ENCODE measurements at places on chromosomes 16 and 17.
A peak's percentile ranks its signal among the peaks of the same experiment; 100 is the strongest.

DNA sequence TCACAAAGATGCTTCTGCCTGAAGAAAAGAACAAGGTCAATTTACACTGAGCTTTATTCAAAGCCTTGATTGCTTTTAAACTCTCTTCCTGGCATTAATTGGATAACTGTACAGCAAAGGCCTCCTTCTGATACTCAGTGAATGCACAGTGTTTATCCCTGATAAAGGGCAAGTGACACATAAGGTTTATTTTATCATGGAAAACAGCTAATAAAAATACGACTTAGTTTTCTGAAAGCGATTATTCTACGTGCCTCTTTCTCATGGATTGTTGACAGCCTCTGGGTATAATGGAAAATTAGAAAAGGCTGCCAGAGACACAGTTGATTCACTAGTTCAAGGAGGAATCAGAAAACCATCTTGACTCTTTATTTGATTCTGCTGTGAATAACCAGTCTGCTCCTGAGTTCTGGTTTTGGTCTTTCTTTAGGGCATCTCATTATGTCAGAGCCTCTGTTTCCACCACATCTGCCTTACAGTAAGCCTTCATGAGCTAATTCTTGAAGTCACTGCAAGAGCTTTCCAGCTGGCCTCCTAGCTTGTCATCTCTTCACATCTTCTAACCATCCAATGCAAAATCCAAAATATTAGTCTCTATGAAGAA lies 212.9 kb downstream of the CNTNAP4 start:
- no peak for DNase-seq

- no peak for DNase-seq
These were observed 313.0 kb upstream of the GOT2 start for GRCh38 chr16:59047114-59047513.

GRCh38 chr17:69207151-69207550 lies 21.5 kb downstream of the ABCA10 start:
- DNase-seq: no peak

DNA sequence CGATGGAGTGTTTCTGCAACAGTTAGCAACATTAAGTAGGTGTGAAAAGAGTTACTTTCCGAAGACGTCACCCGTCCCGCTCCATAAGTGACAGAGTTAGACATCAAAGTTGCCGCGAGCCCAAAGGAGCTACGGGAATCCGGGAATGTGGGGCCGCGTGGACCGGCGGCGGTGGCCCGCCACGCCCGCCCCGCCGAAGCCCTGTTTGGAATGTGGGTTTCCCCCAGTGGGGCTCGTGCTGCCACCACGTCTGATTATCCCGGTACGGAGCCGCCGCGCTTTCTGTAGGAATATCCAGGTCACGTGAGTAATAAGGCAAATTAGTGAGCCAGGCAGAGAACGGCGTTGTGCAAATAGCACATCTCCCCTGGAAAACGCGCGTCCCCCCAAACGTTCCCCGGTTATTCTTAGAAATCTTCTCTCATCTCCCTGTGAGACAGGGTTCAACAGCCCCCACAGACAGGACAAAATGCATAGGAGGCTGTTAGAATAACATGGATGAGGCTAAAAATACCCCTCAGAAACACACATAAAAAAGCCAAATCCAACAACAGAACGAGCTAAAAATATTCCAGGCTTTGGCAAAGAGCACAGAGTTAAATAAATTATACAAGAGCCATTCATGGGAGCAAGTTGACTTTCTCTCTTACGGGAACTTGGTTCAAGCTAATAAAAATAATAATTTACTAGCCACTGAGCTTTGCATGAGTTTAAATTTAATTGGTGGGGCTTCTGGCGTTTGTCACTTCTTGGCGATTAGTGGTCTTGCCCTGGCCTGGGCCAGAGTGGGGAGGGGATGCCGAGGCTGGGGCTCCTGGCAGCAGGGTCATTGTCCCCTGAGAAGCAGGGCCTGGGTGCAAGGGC lies 8.6 kb downstream of the BAHCC1 start:
- no peak for DNase-seq

DNA sequence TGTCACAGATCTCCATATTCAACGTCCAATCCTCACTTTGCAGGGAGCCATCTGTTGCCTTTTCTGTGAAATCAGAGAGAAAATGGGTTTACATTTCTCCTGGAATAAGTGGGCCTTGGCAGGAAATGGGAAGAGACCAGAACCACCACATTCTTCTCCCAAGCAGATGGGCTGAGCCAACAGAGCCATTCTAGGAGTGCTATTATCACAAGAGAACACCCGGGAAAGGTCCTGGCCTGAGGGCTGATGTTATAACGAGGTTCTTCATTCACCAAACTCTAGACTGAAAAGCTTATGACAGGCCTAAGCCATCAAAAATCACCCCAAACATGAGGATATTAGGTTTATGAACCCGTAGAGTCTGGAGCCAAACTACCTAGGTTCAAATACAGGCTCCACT lies 64.7 kb downstream of the TOM1L2 start:
- no peak for DNase-seq

GRCh38 chr16:29807426-29808218 lies 1.3 kb downstream of the MAZ start:
- peak; percentile 89 for DNase-seq

DNA sequence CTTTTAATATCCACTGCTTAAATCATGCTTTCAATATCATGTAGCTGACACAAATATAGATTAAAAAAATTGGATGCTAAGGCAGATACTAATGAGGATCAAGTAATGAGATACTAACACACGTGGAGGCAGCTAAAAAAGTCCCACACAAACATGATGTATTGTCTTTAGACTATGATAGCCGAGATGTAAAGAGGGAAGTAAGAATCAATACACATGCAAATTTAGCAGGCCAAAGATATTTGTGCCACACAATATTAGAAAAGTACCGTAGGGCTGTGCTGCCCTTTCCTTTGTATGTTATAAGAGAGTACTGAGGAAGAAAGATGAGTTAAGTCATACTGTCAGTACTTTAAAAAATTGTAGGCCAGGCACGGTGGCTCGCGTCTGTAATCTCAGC lies 51.4 kb upstream of the STAC2 start:
- DNase-seq: no peak

GRCh38 chr17:36598951-36599401 lies 2.4 kb upstream of the MRM1 start:
- no peak for DNase-seq

DNA sequence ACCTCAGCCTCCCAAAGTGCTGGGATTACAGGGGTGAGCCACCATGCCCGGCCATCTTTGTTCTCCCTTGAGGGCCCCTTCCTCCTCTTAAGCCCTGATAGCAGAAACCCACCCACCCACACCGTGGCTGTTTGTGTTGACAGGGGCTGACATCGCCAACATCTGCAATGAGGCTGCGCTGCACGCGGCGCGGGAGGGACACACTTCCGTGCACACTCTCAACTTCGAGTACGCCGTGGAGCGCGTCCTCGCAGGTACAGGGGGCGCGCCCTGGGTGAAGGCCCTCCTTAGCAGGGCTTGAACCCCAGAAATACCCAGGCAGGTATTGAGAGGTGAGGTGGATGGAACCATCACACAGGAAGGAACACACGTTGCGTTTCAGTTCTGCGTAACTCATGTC lies 12.6 kb upstream of the RPL13 start:
- DNase-seq: no peak

GRCh38 chr17:67246403-67246652 lies 1.3 kb upstream of the HELZ start:
- DNase-seq: no peak

GRCh38 chr17:6636105-6636504 lies 4.4 kb downstream of the KIAA0753 start:
- DNase-seq: no peak

GRCh38 chr17:9520649-9521048 lies 55.0 kb downstream of the STX8 start:
- no peak for DNase-seq

GRCh38 chr16:65534121-65534528 lies 412.3 kb upstream of the CDH11 start:
- DNase-seq: no peak

- DNase-seq: no peak
These were observed 345.3 kb upstream of the TNRC6C start for GRCh38 chr17:77613218-77613617.

GRCh38 chr17:61849674-61850073 lies 13.7 kb downstream of the BRIP1 start:
- DNase-seq: no peak

Data from hematopoietic multipotent progenitor cell treated with erythropoietin and hydrocortisone succinate and interleukin-3 and kit ligand, for 15 days (in vitro differentiated cells).